Esophagus muscularis mucosa (tissue), 4 donors: ENCODE measurements at places on chromosomes 11 and 22. TPM values are rescaled to one million over a fixed set of nuclear protein-coding genes. Genes with fewer than 3 reads are reported as not detected.

DNA sequence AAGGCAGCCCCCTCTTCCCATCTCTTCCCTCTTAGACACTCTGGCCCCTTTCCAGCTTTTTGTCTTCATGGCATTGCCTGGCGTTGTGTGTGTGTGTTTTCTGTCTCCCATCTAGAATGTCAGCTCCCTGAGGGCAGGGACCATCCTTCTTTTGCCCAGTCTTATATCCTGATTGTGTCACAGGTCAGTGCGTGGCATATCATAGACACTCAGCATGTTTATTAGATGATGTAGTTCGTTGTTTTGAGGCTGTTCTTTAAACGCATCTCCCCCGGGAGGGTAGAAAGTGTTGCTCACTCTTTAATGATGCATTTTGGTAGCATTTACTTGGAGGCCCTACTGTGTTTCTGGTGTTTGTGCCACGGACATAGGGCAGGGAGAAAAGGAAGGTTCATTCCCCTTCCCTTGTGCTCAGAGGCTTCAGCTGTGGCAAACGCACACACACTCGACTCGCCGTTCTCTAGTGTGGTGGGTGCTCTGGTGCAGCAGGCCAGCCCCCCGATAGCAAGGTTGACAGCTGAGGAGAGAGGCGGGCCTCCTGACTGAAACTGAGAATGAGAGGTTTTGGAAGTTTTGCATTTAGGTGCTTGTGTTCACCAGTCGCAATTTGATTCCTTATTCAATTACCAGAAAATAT lies 60.2 kb downstream of the TNRC6B start:
- no peaks in the 10 kb centered on the region for H3K27me3 ChIP-seq
- H3K27ac ChIP-seq, result no peak overlapping the region
- no peak for DNase-seq
- no peaks in the 10 kb centered on the region for H3K36me3 ChIP-seq
- H3K4me1 ChIP-seq, result peaks cover 67% of the 10 kb centered on the region
- no peak overlapping the region for H3K4me3 ChIP-seq

DNA sequence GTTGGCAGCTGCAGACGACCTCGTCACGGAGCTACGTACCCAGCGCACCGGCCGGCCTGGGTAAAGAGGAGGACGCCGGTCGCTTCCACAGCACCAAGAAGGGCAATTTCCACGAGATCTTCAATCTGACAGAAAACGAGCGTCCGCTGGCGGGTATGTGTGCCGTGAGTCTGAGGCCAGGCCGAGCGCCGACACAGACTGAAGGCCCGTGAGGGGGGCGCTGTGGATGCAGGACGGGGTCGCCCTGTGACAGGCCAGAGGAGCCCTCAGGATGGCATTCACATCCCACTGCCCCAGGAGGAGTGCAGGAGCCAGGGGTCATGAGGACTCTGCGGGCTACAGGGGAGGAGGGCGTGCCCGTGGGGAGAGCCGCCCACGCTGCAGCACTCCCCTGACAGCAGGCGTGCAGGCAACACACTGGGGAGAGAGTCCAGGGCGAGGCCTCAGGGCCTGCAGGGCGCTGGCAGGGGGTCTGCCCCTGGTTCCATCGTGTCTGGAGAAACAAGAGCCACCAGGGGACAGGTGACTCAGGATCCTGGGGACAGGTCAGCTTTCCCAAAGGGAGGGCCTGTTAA lies 53.6 kb downstream of the GRAMD4 start:
- H3K27me3 ChIP-seq, result no peaks in the 10 kb centered on the region
- no peak overlapping the region for H3K27ac ChIP-seq
- no peak overlapping the region for H3K4me3 ChIP-seq
- H3K36me3 ChIP-seq, result peaks cover 82% of the 10 kb centered on the region

DNA sequence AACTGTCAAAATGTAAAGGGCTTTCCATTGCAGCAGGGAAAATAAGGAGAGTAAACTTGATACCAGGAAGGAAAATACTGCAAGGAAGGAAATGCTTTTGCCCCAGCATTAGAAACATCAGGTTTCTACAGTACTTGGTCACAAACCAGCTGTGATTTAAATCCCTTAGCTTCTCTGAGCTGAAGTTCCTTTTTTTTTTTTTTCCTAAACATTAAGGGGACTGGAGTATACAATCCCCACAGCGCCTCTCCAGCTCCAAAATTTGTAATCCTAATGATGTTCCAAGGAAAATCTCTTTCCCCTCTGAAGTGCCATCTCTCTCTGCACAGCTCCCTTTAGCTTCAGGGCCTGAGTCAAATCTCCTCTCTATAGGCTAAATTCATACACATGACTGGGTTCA lies 220.5 kb upstream of the PITPNB start:
- H3K4me3 ChIP-seq, result no peak overlapping the region
- no peak overlapping the region for H3K27ac ChIP-seq
- H3K27me3 ChIP-seq, result no peaks in the 10 kb centered on the region
- no peaks in the 10 kb centered on the region for H3K36me3 ChIP-seq

- no peaks in the 10 kb centered on the region for H3K27me3 ChIP-seq
- H3K4me3 ChIP-seq, result no peak overlapping the region
- H3K4me1 ChIP-seq, result no peaks in the 10 kb centered on the region
Measured at GRCh38 chr11:98227278-98227677, 793.5 kb upstream of the CNTN5 start.

GRCh38 chr22:29871684-29872083 lies 11.3 kb upstream of the MTMR3 start:
- no peaks in the 10 kb centered on the region for H3K36me3 ChIP-seq
- H3K4me3 ChIP-seq, result no peak overlapping the region
- no peaks in the 10 kb centered on the region for H3K27me3 ChIP-seq
- no peak overlapping the region for H3K27ac ChIP-seq

DNA sequence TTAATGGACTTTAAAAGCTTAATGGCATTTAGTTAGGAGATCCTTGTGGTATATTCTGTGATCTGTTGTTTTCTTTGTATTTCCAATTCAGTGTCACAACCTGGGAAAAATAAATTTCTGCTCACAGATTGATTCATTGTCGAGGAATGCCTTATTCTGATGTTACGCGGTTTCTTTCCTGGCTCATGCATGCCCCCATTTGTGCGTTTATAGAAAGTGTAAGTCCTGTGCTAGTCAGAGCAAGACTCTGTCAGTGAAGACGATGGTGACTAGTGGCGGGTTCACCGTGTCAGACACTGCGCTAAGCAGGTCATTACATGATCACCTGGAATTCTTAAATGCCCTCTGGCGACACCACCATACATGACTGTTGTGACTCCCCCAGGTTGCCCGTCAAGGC lies 169.4 kb downstream of the TBC1D22A start:
- no peak overlapping the region for H3K4me3 ChIP-seq
- H3K36me3 ChIP-seq, result peaks cover 8% of the 10 kb centered on the region
- H3K4me1 ChIP-seq, result peaks cover 4% of the 10 kb centered on the region
- DNase-seq, result no peak
- no peaks in the 10 kb centered on the region for H3K27me3 ChIP-seq

DNA sequence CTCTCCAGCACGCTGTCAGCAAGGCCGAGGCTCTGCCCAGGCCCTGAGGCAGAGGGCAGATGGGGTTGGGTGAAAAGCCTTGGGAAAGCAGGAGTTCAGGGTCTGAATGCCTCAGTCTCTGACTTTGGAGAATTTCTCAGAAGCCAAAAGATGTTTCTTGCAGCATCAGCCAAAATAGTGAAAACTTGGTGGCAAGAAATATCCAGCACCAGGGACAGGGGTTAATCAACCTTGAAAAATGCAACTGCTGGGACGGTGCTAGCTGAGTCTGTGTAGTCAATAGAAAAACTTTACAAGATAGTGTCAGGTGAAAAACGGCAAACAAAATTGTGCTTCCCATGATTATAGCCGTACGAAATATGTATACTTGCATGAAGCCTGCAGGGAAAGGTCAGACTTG lies 1.4 kb upstream of the ABCC8 start:
- no peak for DNase-seq
- H3K4me1 ChIP-seq, result peaks cover 17% of the 10 kb centered on the region
- no peak overlapping the region for H3K27ac ChIP-seq

DNA sequence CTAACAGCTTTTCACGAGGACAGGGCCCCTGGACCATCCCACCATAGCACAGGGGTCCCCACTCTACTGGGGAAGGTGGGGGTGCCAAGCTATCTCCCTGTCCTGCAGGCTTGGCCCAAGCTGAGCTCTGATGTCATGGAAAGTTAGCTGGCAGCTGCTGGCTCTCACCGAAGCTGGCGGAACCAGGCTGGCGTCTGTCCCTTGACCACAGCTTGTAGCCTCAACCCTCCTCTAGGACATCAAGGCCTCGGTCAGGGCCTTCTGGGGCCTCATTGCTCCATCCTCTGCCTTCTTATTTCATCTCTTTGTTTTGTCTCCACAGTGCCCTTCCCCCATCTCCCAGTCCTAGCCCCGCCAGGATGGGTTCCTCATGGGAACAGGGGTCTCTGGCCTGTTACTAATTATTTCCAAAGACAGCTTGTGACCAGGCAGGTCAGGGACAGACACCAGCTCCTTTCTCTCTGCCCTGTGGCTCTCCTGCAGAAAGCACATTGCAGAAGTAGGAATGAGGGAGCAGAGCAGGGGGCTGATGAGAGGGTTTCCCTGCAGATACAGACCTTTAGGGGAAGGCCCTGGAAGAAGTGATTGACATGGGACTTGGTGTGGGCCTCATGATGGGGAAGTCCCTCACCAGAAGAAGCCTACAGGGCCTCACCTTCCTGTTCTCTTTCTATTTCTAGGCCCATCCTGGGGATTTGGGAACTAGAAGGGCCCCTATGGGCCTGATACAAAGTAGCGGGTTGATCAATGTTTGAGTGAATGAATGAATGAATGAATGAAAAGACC lies 97.5 kb upstream of the ALX4 start:
- no peak overlapping the region for H3K4me3 ChIP-seq
- H3K27me3 ChIP-seq, result peaks cover 26% of the 10 kb centered on the region
- H3K36me3 ChIP-seq, result no peaks in the 10 kb centered on the region

DNA sequence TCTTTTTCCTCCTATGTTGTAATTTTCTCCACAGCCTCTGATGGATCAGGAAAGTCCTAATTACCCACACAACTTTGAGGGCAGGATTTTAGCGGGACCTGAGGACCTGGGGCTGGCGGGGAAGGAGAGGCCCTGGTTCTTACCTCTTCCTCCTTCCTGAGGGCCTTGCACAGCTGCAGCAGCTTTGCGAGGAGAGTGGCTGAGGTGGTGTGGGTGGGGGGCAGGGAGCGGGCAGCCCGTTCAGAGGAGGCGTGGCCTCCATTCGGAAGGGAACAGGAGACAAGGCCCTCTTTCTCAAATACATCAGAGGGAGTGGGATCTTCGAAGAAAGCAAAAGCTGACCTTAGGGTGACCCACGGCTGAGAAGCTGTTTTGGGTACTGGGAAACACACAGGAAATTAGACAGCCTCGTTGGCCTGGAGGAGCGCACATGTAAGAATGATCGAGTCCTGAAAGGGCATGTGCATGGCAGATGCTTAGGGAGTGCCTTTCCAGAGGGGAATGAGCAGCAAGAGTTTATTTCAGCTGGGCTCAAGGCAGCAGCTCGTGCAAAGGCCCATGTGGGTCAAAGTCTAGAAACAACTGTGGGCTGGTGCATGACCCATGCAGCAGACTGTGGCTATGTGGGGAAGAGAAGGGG lies 76.6 kb upstream of the NARS2 start:
- DNase-seq, result peak; percentile 88
- no peaks in the 10 kb centered on the region for H3K36me3 ChIP-seq
- no peaks in the 10 kb centered on the region for H3K27me3 ChIP-seq
- no peak overlapping the region for H3K27ac ChIP-seq

GRCh38 chr22:40857309-40857855 lies 434 bp downstream of the XPNPEP3 start:
- peak overlapping the region; percentile 97 for H3K27ac ChIP-seq
- no peaks in the 10 kb centered on the region for H3K27me3 ChIP-seq
- peaks cover 19% of the 10 kb centered on the region for H3K36me3 ChIP-seq
- DNase-seq, result no peak
- H3K4me3 ChIP-seq, result peak overlapping the region; percentile 93

CCDC87 gene
- 0.17 TPM for total RNA-seq

NRGN gene
- 1.6 TPM for total RNA-seq

HBE1 gene
- total RNA-seq, result not detected
